ENCODE measurements at places on chromosomes 5 and 9. TPM values are rescaled to one million over a fixed set of nuclear protein-coding genes. Genes with fewer than 3 reads are reported as not detected.

GRCh38 chr9:96383165-96383942 lies at the start of gene SLC35D2:
Gene SLC35D2 (minus strand): TSS chr9:96383711. CDS start chr9:96383634, 77 bp downstream.
- peak within 1 kb of the TSS; percentile 90 for H3K4me3 ChIP-seq
- peaks cover 8% of the 10 kb centered on the region for H3K36me3 ChIP-seq
- peaks cover 18% of the 10 kb centered on the region for H3K4me1 ChIP-seq
- no peak for DNase-seq
- no peaks in the 10 kb centered on the region for H3K27me3 ChIP-seq

ZBED3 gene
- 0.50 TPM for polyA plus RNA-seq

MRPS27 gene
- polyA plus RNA-seq: 98.7 TPM

DNA sequence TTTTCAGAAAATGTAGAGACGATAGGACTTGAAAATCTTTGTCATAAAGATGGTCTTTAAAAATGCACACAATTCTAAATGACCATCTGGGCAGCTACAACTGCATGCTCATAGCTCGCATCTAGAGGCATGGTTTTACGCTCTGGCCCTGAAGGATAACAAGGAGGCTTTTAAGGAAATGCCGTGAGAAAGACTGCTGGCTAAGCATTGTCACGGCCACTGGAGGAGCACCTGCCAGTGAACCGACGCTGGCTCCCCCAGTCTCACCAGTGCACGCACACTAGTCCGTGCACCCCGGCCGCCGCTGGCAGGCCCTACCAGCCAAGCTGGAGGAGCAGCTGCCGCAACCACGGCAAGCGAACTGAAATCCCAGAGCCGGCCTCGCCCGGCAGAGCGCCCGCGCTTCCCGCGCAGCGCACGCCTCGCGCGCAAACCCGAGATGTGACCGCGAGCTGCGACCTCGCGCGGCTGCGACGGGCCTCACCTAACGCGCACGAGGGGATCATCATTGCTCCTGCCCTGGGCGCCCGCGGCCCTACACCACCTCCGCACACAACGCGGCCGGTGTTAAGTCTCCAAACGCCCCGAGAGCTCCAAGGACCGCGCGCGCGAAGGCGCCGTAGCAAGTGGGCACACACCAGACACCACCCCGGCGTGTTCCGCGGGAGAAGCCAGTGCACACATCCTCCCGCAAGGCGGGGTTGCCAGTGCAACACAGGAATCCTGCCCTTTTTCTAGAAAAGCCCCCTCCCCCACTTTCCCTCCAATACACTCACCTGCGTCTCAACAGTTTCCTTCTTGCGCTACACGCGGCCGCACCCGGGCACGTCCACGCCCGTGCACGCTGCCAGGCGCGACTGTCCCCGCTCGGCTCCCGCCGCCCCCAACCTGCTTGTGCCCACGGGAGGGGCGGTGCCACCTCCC lies 5.3 kb downstream of the ELAVL2 start:
- no peak for DNase-seq
- H3K4me3 ChIP-seq: peak overlapping the region; percentile 70
- H3K4me1 ChIP-seq: peaks cover 19% of the 10 kb centered on the region
- H3K36me3 ChIP-seq: no peaks in the 10 kb centered on the region
- H3K27me3 ChIP-seq: peaks cover 19% of the 10 kb centered on the region
- H3K27ac ChIP-seq: no peak overlapping the region

GRCh38 chr9:96173640-96174039 lies 128.3 kb downstream of the HSD17B3 start:
- H3K4me3 ChIP-seq: no peak overlapping the region
- no peak overlapping the region for H3K27ac ChIP-seq
- H3K36me3 ChIP-seq: no peaks in the 10 kb centered on the region
- DNase-seq: no peak
- H3K4me1 ChIP-seq: no peaks in the 10 kb centered on the region

DNA sequence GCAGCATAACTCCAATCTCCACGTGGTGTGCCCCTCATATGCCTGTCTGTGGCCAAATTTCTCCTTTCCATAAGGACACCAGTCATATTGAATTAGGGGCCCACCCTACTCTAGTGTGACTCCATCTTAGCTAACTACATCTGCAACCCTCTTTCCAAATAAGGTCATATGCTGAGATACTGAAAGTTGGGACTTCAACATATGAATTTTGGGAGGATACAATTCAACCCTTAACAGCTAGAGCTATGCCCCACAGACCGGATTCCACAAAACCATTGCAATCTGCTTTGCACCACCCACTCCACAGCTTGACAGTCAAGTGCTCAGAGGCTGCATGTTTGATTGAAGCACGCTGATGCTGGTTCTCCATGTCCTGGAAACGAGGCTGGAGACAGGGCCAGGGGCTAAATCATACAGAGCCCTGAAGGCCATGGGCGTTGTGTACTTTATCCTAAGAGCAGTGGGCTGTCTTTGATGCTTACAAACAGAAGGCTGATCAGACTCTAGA lies 122.8 kb downstream of the MTX3 start:
- no peak overlapping the region for H3K4me3 ChIP-seq
- no peak overlapping the region for H3K27ac ChIP-seq
- H3K4me1 ChIP-seq: no peaks in the 10 kb centered on the region
- no peaks in the 10 kb centered on the region for H3K36me3 ChIP-seq

GRCh38 chr9:79684711-79685575 lies 113.2 kb downstream of the TLE4 start:
- H3K4me1 ChIP-seq: peaks cover 4% of the 10 kb centered on the region
- no peak overlapping the region for H3K4me3 ChIP-seq
- H3K27me3 ChIP-seq: no peaks in the 10 kb centered on the region
- peak; percentile 23 for DNase-seq
- peaks cover 1% of the 10 kb centered on the region for H3K36me3 ChIP-seq

DNA sequence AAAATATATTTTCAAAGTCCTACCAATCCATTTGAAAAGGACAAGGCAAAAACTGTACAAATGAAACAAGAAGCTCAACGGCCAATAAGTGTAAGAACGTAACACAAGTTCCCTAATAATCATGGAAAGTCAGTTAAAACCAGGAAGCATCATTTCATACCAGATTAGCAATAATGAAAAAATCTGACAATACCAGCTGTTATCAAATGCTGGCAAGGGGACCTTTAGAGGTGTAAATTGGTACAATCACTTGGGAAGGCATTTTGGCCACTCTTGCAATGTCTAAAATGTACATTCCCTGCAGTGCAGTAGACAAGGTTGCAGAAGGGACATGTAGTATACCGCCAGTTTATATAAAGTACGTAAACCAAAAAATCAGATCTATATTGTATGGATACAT lies 10.1 kb upstream of the SEMA5A start:
- no peak overlapping the region for H3K27ac ChIP-seq
- H3K36me3 ChIP-seq: peaks cover 4% of the 10 kb centered on the region
- H3K4me3 ChIP-seq: no peak overlapping the region
- H3K27me3 ChIP-seq: no peaks in the 10 kb centered on the region

FREM1 gene
- polyA plus RNA-seq: 0.05 TPM
